Hematopoietic multipotent progenitor cell treated with erythropoietin and hydrocortisone succinate and interleukin-3 and kit ligand, for 6 days (in vitro differentiated cells): ENCODE measurements at places on chromosomes 5 and 9.

DNA sequence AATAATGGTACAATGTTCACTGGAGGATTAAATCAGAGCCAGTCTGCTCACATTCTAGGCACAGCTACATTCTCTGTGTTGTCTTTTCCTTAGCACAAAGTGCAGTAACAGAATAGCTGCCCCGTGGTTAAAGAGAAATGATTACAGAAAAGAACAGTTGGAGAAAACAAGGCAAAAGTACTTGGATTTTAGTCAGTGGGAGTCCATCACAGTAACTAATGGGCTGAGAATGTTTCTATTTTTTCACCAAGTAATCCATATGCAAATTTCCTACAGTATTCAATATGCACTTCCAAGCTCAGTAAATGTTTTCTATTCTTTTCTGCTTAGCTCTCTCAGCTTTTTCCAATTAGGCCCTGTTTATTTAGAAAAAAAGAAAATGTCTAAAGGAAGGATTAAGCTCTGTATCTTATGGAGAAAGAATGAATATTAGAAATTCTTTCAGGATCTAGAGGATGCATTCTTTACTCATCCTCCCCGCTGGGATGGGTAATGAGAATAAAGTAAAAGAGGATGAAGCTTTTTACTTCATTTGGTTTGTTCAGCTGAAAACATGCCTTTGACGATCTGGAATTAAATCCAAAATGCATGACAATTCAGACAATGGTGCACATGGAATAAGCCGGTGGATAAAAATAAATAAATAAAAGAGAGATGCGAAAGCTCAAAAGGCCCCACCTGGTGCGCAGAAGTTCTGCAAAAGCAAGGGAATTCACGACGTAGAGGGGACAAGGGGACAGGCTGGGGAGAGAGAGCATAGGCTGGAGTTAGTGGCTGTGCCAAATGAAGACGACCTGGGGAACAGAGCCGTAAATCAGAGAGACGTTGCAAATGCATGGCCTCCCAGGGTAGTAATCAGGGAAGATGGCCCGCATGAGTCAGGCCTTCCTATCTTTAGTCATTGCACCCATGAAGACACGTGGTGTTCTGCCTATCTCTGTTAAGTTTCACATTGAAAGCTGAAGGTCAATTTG lies 345.2 kb downstream of the GLIS3 start:
- DNase-seq = no peak

DNA sequence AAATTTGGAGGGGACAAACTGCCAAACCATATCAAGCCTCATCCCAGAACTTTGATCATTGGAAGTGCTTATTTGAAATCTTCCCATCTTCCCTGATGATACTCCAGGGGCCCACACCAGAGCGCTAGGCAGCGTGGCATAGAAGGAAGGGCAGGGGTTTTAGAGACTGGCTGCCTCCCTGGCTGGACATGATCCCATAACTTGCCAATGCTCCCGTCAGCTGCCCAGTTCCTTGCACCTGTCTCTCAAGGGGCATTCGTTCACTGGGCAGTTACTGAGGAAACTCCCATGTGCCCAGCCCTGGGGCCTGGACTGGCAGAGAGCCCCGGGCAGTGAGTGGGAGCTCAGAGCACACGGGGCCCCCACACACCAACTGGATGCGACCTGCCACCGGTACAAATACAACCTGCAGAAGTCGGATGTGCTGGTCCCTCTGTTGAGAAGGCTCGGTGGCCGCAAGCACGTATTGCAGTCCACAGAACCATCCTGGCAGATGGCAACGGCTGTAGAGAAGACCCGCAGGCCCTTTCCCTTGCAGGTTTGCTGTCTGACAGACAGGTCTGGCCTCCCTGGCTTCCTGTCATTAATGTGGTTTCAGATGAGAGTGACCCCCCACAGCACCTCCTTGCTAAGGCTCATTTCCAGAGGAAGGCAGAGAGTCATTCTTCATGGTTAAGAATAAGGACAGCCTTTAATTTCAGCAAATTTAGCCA lies 122.4 kb downstream of the MVB12B start:
- DNase-seq = no peak

- no peak for DNase-seq
These were observed 70.5 kb downstream of the SNX24 start for GRCh38 chr5:122915717-122916461.

GRCh38 chr5:141668601-141669265 lies 13.3 kb downstream of the ARAP3 start:
- DNase-seq = no peak

DNA sequence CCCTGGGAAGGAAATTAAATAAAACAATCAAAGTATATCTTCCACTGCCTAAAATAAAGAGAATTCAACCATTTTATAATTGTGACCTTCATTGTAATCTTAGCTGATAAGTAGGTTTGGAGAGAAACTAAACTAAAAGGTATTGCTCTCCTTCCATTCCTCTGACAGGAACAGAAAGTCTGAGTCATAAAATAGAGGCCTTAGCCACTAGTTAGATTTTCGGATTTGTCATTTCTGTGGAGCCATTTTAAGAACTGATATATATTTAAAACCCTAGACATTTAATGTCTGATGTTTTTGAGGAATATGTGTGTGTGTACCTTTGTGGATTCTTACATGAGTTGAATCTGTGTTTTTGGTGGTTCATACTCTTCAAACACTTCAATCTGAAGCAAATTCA lies 11.8 kb upstream of the TMC1 start:
- DNase-seq = no peak

DNA sequence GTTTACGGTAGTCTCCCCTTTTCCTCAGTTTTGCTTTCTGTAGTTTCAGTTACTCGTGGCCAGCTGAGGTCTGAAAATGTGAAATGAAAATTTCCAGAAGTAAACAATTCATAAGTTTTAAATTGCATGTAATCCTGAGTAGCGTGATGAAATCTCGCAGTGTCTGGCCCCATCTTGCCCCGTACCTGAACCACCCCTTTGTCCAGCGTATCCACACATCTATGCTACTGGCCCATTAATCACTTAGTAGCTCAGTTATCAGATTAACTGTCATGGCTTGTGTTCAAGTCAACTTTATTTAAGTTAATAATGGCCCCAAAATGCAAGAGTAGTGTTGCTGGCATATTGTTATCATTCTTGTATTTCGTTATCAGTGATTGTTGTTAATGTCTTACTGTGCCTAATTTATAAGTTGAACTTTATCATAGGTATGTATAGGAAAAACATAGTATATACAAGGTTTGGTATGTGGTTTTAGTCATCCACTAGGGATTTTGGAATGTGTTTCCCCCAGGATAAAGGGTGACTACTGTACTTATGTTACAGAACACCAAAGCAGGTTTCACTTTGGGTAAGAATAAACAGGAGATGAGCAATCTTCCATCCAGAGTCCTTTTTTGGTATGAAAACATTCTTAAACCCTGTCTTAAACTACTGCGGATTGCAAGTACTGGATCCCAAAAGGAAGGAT lies 118.4 kb upstream of the KCNN2 start:
- no peak for DNase-seq

GRCh38 chr9:5479994-5480694 lies 29.8 kb downstream of the CD274 start:
- DNase-seq = no peak

GRCh38 chr5:107512029-107512428 lies 158.7 kb downstream of the EFNA5 start:
- DNase-seq = no peak

DNA sequence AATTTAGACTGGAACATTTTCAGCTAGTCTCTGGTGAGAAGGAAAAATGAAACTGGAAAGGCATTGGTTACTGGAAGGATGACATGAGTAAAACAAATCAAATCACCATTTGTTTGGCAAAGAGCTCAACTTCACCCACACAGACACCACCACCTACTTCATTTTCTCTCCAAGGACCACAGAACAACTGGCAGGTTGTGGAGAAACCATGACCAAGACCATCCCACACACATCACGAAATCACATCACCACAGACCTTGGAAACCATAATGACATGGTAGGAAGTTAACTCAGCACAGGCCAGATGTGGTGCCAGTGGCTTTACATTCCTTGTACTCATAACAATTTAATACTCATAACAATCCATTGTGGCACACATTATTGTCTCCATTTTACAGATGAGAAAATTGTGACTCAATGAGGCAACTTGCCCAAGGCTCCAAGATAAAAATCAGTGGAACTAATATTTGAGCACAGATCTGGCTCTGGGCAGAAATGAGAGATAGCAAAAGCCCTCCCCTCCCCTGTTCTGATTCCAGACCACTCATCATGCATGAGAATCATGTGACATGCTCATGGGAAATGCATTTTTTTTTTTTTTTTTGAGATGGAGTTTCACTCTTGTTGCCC lies 7.5 kb downstream of the OR1K1 start:
- no peak for DNase-seq

- DNase-seq = no peak
These were observed 59.2 kb downstream of the PRELID2 start for GRCh38 chr5:145775893-145776444.

DNA sequence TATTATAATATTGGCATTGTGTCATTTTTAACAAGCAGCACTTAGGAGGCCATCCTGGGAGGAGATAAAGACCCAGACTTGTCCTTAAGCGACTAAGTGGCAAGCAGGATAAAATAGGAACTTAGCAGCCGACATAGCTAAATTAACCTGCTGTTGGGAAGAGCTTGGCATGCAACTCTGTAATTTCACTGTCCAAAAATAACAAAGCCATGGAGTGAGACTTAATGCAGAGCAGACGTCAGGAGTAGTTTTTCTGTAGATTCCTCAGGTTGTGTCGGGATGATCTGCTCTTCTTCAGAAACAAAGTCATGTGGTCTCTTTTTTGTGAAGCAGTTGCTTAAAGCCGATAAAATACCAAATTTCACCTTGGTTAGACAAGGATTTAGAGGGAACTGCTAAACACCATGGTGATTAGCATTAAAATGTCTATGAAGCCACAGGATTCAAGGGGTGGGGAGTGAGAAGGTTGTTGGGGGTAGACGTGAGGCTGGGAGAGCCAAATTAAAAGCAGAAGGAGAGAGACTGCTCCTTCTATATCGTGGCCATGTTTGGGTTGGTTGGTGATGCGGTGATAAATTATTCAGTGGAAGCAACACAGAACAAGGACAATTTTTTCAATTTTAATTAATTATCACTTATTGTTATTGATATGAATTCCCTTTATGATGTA lies 303.0 kb downstream of the CSNK1G3 start:
- no peak for DNase-seq

DNA sequence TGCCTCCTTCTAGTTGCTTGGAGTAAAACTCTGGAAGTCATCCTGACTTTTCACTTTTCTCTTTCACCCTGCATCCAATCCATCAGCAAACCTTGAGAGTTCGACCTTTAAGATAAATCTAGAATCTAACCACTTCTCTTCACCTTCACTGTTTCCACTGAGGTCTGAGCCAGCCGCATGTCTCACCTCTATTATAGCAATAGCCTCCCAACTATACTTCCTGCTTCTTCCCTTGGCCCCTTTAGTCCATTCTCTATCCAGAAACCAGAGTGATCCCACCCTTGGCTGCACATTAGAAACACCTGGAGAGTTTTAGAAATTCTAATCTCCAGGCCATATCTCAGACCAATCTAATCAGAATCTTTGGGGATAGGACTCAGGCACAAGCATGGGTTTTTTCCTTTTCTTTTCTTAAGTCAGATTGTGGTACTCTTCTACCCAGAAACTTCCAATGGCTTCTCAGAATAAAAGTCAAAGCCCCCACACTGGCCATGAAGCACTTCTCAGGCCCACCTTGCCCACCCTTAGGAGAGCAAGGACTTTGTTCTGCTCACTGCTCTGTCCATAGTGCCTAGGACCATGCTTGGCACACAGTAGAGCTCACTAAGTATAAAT lies 33.1 kb downstream of the MFAP3 start:
- no peak for DNase-seq

DNA sequence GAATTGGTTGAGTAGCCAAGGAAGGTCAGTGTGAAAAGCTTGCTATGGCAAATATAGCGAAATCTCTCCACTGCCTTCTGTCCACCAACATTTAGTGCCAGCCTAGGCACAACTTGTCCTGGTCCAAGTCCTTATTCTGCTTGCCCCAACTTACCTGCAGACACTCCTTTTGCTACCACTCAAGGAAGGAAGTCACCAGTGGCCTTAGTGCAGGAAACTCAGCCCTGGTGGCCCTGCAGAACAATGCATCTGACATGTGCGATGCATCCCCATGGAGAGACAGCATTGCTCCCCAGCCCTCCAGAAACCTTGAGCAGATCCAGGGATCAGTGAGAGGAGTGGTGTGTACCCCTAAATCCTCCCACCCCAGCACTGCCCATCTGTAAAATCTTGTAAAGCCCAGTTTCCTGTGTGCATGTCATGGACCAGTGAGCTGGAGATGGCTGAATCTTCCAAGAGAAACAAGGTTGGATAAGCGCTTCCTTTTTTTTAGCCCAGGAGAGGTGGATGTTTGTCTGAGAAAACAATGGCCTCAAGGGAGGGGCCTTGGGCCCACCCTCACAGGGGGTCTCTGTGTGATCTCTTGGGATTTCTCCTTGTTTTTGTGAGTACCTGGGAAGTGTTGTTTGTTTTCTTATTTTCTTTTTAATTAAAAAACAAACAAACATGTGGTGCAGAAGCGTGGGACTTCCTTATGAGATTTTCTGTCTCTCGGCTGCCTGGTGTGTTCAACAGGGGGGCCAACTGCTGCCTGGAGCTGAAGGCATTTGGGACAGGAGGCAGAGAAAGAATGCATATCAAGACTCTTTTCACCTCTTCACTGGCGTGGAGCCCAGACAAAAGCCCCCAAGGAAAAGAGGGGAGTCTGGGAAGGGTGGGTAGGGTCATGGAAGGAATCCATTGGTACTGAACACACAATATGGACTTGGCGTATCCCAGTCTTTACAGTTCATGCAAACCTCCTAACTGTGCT lies 3.6 kb downstream of the FOXI1 start:
- no peak for DNase-seq

GRCh38 chr5:14054965-14055963 lies 87.9 kb upstream of the TRIO start:
- DNase-seq = no peak

GRCh38 chr5:56987171-56987570 lies 35.2 kb upstream of the MIER3 start:
- no peak for DNase-seq

GRCh38 chr5:79581535-79581934 lies 30.7 kb upstream of the TENT2 start:
- DNase-seq = no peak

DNA sequence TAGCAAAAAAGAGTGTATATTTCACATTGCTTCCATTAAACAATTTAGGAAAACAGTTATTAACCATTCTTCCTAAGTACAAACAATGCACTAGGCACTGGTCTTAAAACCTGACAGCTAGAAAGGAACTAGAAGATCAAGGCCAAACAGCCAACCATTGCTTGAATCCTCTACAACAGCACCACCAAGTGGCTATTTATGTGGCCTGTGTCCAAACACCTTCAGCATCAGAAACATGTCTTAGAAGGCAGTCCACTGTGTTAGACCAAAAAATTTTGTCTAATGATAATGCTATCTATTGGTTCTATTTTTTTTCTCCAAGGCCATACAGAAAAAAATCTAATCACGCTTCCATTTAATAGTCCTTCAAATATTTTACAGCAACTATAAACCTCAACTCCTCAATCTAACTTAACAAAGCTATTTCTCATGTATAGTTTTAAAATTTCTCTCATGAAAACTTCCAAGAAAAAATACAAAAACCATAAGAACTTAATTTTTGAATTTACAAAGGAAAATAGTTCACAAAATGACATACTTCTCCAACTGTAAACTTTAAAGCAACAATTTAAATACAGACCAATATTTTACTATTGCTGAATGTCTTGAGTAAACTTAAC lies 36.1 kb downstream of the CAAP1 start:
- DNase-seq = peak; percentile 85

GRCh38 chr5:172417983-172418630 lies 36.2 kb downstream of the SH3PXD2B start:
- no peak for DNase-seq

GRCh38 chr5:116702776-116703175 lies 128.2 kb upstream of the SEMA6A start:
- DNase-seq = no peak

- DNase-seq = peak; percentile 66
These were observed 22.1 kb upstream of the TPD52L3 start for GRCh38 chr9:6305954-6306563.
